ENCODE measurements at places on chromosomes 1 and 21. TPM values are rescaled to one million over a fixed set of nuclear protein-coding genes. Genes with fewer than 3 reads are reported as not detected.

The NR0B2 gene
- total RNA-seq, result 37.4 TPM

The MXRA8 gene
- total RNA-seq, result 138 TPM

The ACTN2 gene
- total RNA-seq, result not detected

The CHODL gene
- total RNA-seq, result 1.2 TPM

The MYOCOS gene
- not detected for total RNA-seq

DNA sequence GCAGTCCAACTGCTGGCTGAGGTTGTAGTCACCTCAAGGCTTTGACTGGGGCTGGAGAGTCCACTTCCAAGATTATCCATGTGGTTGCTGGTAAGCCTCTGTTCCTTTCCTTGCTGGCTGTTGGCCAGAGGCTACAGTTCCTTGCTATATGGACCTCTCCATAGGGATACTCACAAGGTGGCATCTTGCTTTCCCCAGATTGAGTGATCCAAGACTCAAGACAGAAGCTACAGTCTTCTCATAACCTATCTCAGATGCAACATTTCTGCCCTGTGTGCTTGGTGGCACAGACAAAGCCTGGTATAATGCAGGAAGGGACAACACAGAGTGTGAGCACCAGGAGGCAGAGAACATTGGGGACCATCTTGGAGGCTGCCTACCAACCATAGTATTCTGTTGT lies 111.8 kb downstream of the FNBP1L start:
- H3K4me3 ChIP-seq, result no peak overlapping the region
- no peaks in the 10 kb centered on the region for H3K27me3 ChIP-seq
- no peak overlapping the region for H3K27ac ChIP-seq
- DNase-seq, result no peak

GRCh38 chr1:169330927-169331326 lies 36.7 kb downstream of the NME7 start:
- H3K4me3 ChIP-seq, result no peak overlapping the region
- no peaks in the 10 kb centered on the region for H3K4me1 ChIP-seq
- no peaks in the 10 kb centered on the region for H3K27me3 ChIP-seq

- H3K4me1 ChIP-seq, result peaks cover 18% of the 10 kb centered on the region
- peak overlapping the region; percentile 59 for H3K27ac ChIP-seq
- H3K27me3 ChIP-seq, result no peaks in the 10 kb centered on the region
- no peak overlapping the region for H3K4me3 ChIP-seq
- no peaks in the 10 kb centered on the region for H3K36me3 ChIP-seq
These were observed 36.4 kb upstream of the BCL9 start for GRCh38 chr1:147504801-147505311.

DNA sequence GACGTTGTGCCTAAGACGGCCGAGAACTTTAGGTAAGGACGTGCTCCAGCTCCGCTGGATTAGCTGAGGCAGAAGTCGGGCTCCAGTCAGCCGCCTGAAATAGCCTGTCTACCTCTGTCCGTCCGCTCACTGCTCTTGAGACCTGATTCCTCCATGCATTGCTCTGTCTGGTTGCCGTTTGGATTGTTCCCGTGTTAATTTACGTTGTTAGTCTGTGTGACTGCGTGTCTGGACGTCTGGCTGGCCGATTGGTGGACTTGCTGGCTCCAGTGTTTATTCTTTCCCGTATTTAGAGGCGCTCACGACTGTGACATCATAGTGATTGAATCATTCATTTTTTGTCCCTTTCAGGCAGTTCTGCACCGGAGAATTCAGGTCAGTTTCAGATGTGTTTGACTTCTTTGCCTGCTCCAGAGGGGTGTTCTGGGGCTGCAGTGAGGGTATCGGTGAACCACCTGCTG lies 684 bp downstream of the PPIH start:
- H3K27me3 ChIP-seq, result no peaks in the 10 kb centered on the region
- peak; percentile 22 for DNase-seq
- no peaks in the 10 kb centered on the region for H3K36me3 ChIP-seq
- peak overlapping the region; percentile 95 for H3K4me3 ChIP-seq
- H3K4me1 ChIP-seq, result peaks cover 17% of the 10 kb centered on the region

GRCh38 chr1:1074631-1075147 lies 583 bp upstream of the RNF223 start:
- no peaks in the 10 kb centered on the region for H3K27me3 ChIP-seq
- no peak overlapping the region for H3K4me3 ChIP-seq
- H3K27ac ChIP-seq, result no peak overlapping the region
- no peaks in the 10 kb centered on the region for H3K36me3 ChIP-seq

DNA sequence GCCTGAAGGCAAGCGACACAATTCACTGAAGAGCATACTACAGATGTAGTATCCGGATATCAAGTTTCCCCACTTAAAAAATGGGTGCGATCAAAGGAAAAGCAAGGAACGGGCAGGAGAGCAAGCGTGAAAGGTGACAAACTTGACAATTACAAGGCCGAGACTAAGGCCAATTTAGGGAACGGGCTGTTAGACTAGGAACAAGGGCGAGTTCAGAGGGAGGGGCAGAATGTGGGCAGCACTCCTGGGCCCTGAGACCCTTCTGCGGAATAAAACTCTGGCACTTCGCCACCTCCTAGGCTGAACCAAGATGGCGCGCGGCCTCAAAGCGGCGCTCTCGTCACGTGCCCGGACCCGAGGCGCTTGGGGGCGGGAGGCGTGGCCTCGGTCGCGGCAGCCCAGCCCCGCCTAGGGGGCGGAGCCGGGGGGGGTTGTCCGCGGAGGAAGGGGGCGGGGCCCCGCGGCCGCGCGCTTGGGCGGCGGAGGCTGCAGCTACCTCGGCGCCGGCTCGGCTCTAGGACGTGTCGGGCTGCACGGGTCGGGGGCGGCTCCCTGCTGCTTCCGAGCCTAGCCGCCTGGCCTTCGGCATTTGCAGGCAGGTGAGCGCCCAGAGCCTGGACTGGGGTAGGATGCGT lies at the start of gene PPFIA4:
TSS of gene PPFIA4 (plus strand) at position 461 of the 635 bp plus-strand sequence. CDS start 12,518 bp downstream, outside the sequence.
- H3K4me1 ChIP-seq, result peaks cover 10% of the 10 kb centered on the region
- H3K36me3 ChIP-seq, result no peaks in the 10 kb centered on the region
- peaks cover 15% of the 10 kb centered on the region for H3K27me3 ChIP-seq
- H3K27ac ChIP-seq, result peak within 1 kb of the TSS; percentile 47

DNA sequence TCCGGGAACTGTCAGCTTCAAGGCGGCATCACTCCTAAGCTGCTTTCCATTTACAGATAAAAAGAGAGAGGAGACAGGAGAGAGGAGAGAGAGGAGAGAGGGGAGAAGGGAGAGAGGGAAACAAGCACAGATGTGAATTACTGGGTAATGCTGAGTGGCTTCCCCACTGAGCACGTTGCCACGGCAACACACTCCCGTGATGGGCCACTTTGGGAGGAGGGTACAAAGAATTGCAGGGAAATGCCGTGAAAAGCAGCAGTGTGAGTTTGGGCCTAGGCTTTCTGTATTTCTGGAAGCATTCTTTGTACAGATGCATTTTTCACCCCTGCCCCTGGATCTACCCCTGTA lies 128.0 kb upstream of the IRF2BP2 start:
- no peaks in the 10 kb centered on the region for H3K36me3 ChIP-seq
- H3K27ac ChIP-seq, result no peak overlapping the region
- no peaks in the 10 kb centered on the region for H3K27me3 ChIP-seq
- no peak overlapping the region for H3K4me3 ChIP-seq
- no peak for DNase-seq

GRCh38 chr1:28885472-28885877 lies 28.9 kb upstream of the EPB41 start:
- H3K4me1 ChIP-seq, result peaks cover 19% of the 10 kb centered on the region

DNA sequence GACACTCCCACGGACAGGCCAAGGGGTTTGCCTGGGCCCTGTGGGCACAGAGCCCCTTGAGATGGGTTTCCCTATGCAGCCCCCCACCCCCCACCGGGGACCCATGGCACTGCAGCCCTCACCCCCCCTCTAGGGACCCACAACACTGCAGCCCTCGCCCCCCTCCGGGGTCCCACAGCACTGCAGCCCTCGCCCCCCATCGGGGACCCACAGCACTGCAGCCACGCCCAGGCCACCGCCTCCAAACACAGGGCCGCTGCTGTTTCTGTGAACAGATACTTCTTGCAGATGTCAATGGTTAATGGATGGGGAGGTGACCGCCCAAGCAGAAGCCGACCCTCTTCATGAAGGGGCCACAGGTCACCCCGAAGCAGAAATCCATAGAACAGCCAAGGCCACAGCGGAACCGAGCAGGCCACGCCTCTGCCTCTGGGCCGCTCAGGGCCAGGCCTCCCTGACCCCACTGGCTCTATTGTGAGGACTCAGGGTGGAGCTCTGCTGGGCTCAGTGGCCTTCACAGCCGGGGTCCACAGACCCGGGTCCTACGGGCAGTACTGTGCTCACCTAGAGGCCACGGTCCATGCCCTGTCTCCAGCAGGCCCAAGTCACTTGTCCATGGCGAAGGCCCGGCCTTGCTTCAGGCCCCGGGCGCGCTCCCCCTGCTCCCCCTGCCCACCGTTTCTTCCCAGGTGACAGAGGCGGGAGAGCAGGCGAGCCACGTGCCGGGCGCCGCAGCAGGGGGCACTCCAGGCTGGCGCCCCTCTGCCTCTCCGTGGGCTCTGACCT lies 4.1 kb upstream of the POFUT2 start:
- peaks cover 40% of the 10 kb centered on the region for H3K4me1 ChIP-seq
- peak; percentile 29 for DNase-seq

DNA sequence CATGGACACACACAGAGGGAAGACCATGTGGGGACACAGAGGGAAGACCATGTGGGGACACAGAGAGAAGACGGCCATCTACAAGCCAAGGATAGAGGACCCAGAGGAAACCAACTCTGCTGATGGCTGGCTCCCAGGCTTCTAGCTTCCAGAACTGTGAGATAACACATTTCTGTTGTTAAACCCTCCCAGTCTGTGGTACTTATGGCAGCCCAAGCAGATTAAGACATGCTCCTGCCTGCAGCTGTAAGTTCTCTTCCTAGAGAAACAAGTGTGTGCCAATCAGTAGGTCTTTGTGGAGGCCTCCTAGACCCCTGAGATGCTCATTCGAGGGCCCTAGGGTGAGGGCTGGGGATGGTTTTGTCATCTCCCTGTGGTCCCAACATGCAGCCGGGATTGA lies 2.7 kb downstream of the AGT start:
- H3K4me3 ChIP-seq, result no peak overlapping the region
- H3K4me1 ChIP-seq, result peaks cover 32% of the 10 kb centered on the region
- H3K36me3 ChIP-seq, result no peaks in the 10 kb centered on the region
- H3K27ac ChIP-seq, result no peak overlapping the region
- H3K27me3 ChIP-seq, result no peaks in the 10 kb centered on the region

- peak; percentile 71 for DNase-seq
- peaks cover 6% of the 10 kb centered on the region for H3K27me3 ChIP-seq
- no peaks in the 10 kb centered on the region for H3K36me3 ChIP-seq
- no peak overlapping the region for H3K4me3 ChIP-seq
- no peak overlapping the region for H3K27ac ChIP-seq
- no peaks in the 10 kb centered on the region for H3K4me1 ChIP-seq
These were observed 39.1 kb downstream of the TYW3 start for GRCh38 chr1:74771913-74772515.
